ENCODE measurements at places on chromosomes 1 and 21.

GRCh38 chr1:31346785-31347184 lies 26.1 kb downstream of the FABP3 start:
- no peak for DNase-seq

GRCh38 chr1:148379170-148379500 lies 104.0 kb downstream of the PPIAL4G start:
- no peak for DNase-seq

DNA sequence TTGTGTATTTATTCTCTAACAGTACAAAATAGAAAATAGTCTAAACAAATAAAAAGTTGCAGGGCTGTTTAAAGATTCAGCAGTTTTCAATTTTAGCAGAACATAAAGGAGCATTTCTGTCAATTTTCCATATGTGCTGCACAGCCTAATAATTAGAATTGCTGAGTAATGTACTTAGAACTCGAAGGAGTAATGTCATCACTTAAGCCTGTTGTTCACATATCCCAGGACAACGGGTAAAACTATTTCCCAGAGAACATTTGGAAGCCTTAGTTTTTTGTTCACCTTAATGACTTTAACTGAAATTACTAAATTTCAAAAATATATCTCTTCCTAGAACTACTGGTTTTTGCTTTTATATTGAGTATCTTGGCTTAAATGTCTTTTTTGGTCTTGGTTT lies 81.6 kb downstream of the ZP4 start:
- no peak for DNase-seq

- no peak for DNase-seq
Measured at GRCh38 chr1:104295511-104295910, 545.8 kb downstream of the AMY1C start.

DNA sequence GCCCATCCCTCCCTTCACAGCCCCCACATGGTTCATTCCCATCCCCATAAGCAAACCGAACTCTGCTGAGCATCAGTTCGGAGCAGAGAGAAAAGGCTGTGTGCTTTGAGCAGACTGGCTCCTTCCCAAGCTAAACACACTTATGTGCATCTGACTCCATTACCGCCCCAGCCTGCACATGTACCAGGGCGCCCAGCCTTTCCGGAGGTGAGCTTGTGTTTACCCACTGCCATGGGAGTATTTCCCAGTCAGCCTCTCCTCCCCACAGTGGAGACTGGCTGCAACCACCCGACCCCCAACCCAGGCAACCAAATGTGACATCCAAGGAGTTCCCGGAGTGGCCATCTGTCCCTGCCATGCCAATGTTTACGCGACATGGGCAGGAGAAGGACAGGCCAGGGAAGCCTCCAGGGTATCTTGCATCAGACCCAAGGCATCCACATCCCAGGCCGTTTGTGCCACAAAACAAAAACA lies 9.4 kb downstream of the TIAM1 start:
- DNase-seq: no peak

DNA sequence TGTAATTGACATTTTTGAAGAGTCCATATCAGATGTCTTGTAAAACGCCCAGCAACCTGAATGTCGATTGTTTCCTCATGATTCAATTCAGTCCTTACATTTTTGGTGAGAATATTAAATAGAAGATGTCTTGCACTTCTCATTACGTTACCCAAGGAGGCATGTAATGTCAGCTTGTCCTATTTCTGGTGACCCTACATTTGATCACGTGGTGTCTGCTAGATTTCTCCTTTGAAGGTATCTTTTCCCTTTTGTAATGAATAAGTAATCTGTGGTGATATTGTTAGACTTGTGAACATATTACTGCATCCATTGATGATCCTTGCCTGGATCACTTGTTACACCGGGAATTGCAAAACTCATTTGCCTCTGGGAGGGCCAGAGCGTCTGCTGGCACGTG lies 87.6 kb upstream of the DISP3 start:
- DNase-seq: no peak

Measured in stimulated activated CD4-positive, alpha-beta T cell treated with anti-CD3 and anti-CD28 coated beads, Interleukin-15, amount 100 ng/mL, for 1 hour (primary cell).